Thoracic aorta (tissue), 2 donors: ENCODE measurements at places on chromosomes 7 and 10.

- no peak for DNase-seq
Observed at GRCh38 chr10:14623931-14624330, 150.8 kb downstream of the FAM107B start.

DNA sequence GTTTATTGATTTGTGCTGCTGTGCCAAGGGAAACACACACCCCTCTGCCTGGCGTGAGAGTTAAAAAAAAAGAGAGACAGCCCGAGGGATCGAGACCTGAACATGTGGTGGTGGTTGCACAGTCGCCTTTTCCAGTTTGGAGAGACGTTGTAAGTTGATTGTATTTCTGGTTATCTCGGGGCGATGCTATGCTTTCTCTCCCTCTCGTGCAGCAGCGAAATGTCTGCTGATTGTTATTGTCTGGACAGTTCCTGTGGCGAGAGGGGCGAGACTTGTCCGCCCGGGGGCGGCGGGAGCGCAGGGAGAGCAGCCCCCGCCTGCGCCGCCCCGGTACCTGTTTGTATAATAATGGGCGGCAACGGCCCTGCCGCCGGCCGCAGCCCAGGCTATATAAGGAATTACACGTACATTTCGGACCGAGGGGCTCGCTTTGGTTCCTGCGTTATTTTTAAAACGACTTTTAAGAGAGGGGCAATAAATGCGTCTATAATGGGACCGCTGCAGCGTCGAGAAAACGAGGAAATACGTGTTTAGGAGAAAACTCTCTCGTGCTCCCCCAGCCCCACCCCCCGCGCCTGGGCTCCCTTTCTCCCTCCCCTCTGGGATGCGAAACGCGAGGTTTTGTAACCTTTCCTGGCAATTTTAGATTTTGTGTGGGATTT lies 1.7 kb downstream of the ZEB1 start:
- no peak for DNase-seq

DNA sequence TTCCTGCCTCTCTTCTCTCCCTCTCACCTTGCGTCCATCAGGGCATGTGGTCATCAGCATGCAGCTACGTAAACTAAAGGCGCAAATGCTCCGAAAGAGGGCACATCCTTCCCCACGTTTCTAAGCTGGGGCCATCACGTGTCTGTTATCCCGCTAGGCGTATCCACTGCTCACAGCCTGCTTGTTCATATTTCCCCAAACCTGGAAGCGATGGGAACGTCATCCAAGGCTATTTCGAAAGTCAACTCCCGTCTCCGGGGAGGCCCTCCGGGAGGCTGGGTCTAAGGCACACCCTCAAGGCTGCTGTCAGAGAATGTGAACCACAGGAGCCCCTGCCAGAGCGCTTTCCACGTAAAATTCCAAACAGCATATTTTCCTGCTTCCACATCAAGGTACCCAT lies 199.2 kb downstream of the DIP2C start:
- no peak for DNase-seq

- no peak for DNase-seq
Observed at GRCh38 chr10:8272794-8273425, 218.4 kb downstream of the GATA3 start.

- no peak for DNase-seq
Observed at GRCh38 chr10:1465993-1466764, 271.1 kb downstream of the ADARB2 start.

DNA sequence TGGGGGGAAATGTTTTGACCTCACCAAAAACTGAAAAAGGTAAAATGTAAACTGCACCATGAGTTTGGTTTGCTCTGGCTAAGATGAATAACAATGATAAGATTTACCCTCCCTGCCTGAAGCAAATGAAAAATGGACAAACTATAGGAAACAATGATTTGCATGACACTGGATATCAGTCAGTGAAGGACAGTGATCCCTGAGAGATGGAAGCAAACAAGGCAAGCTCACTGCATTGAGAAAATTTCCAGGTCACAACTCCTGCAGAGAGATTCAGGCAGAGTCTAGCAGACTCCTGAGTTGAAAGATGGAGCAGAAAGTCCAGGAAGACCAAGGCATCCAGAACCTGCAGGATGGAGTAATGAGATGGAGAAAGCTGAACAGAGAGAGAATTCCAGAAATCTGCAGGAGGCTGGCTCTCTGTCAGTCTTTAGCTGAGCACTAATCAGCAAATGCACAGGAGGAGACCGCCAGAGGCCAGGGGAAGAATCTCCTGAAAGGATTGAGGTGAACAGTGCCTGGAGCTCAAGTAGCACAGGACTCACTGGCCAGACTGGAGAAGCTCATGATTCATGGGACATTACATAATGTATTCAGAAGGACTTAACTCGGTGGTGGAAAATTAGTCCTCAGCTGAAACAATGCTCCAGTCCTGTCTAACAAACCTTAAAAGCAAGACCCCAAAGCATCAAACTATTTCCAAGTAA lies 51.2 kb upstream of the PALS2 start:
- DNase-seq, result no peak

DNA sequence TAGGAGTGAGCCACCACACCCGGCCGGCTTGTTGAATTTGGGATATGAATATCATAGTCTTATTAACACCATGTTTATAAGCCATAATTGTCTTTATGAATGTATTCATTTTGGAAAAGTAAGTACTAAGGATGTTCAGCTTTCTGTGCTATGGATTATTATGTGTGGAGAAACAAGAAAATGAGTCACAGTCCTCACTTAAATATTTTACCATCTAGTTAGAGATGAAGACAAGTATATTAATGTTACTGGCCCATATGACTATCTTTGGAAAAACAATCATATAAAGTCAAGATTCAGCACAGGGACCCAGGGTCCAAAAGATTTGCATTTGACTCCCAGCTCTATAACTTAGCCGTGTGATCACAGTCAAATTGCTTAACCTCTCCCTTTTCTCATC lies 9.8 kb upstream of the TOMM7 start:
- DNase-seq, result no peak

- DNase-seq, result no peak
Observed at GRCh38 chr10:29761916-29762315, 127.1 kb upstream of the SVIL start.

GRCh38 chr7:153640586-153640985 lies 411.6 kb upstream of the DPP6 start:
- no peak for DNase-seq

DNA sequence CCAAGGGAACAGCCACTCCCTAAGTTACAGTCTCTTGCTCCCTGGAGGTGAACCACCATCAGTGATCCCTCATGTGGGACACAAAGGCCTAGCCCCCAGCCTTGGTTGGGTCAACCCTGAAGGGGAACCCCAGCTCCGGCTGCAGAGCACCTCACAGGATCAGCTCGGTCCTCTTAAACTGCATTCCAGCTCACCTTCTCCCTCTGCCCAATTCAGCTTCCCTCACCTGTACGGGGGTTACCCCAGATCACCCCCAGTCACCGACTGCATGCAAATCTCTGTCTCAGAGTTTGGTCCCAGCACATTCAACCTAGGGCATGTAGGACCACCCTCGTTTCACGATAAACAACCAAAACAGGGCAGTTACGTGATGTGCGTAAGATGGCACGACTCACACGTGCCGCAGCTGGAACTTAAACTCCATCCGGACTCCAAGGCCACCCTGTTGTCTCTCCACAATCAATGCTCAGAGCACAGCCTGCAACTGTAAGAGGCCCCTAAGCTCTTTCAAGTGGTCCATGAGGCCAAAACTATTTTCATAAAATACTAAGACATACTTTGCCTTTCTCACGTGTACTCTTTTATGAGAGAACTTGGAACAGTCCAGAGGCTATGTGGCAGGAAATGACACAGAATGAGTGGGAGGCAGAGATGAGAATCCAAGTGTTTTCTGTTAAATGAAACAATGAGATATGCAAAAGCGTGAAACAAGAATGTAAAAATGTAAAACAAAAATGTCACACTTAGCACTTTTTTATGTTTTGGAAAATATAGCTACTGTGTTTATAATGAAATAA lies 285.2 kb downstream of the PTPRN2 start:
- no peak for DNase-seq

DNA sequence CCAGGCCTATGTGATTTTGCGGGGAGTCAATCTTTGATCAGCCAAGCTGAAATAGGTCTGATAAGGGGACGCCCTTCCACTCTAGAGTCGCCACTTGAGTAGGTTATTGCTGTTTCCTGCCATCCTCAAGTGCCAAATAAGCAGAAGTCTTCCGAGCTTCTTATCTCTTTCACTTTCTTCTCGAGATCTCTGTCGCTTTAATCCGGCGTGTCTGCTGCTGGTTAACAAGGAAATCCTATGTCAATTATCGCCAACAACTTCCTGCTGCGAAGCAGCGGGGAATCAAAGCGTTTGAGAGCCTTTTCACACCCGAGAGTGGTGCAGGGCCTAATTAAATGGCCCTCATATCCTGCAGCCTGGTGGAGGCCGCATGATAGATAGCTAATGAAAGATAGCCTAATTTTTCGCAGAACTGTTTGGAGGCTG lies 215.9 kb downstream of the RAB11FIP2 start:
- DNase-seq, result no peak

DNA sequence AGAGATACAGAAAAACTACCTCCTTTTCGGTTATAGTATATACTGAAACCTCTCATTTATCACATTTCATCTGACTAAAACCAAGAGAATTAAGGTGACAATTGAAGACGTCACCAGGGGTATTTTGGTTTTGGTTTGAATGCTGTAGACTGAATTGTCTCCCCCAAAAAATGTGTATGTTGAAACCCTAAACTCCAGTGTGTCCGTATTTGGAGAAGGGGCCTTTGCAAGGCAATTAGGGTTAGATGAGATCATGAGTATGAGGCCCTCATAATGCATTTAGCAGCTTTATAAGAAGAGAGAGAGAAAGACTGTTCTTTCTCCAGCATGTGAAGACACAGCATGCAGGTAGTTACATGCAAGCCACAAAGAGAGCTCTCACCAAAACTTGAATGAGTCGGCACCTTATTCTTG lies 59.5 kb downstream of the CACNA2D1 start:
- DNase-seq, result no peak

GRCh38 chr10:98396096-98397063 lies 18.6 kb downstream of the PYROXD2 start:
- DNase-seq, result no peak

- no peak for DNase-seq
Observed at GRCh38 chr10:72255977-72256729, 17.6 kb upstream of the DDIT4 start.

DNA sequence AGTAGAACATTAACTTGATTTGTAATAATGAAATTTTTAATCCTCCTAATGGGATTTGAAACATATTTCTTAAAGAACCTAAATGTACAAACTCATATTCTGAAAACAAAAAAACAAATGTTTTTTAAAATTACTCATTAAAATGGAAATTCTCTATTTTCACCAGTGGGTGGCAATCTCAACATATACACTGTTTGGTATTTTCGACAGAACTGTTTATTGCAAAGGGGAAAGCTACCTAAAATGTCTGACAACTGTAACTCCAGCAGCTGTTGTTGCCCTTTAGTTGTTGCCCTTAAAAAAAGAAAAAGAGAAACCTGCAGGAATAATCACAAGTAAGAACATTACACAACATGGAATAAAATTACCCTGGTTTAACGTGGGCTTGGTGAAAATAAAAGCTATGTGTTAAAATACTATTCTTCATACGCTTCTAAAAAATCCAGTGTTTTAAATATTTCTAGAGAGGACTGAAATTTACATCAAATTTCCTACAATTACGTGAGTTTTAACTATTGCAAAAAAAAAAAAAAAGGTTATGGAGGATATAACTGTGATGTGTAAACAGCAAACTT lies 54.5 kb downstream of the COL1A2 start:
- no peak for DNase-seq

DNA sequence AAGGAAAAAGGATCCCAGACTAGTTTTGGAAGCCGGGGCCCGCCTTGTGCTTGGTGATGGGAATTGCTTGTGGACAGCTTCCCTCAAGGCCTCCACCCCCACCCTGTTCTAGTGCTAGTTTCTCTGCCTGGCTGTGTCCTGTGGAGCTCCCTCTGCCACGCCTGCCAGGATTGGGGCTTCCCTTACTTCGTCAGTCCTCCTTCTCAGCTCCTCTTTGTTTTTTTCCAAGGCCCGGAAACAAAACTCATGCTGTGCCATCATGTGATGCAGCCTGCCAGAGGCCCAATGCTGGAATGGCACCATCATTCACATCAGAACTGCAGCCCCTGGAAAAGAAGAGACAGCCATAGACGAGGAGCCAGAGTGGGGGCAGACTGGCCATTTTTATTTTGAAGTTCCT lies 11.2 kb downstream of the YKT6 start:
- no peak for DNase-seq

DNA sequence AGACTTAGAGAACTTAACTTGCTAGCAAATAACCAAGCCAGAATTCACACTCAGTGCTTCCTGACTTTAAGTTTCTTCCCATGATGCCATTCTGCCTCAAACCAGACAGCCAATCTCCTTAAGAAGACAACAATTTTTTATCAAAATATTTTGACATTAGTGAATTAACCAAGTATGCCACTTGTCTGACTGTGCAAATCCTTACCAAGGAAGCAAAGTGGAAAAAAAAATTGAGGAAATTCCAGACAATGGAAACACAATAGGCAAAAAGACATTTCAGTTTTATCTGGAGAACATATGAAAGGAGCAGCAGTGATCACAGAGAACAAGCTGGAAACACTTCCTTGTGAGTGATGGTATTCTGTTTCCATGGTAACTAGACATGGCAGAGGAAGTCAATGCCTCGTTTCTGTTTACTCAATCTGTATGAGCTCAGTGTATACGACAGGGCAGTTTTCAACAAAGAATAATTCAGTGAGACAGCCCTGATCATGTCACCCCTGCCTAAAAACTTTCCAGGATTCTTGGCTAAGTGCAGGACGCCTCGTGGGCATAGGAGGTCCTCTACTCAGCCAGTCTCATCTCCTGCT lies 114.2 kb downstream of the DYNC1I1 start:
- DNase-seq, result no peak

DNA sequence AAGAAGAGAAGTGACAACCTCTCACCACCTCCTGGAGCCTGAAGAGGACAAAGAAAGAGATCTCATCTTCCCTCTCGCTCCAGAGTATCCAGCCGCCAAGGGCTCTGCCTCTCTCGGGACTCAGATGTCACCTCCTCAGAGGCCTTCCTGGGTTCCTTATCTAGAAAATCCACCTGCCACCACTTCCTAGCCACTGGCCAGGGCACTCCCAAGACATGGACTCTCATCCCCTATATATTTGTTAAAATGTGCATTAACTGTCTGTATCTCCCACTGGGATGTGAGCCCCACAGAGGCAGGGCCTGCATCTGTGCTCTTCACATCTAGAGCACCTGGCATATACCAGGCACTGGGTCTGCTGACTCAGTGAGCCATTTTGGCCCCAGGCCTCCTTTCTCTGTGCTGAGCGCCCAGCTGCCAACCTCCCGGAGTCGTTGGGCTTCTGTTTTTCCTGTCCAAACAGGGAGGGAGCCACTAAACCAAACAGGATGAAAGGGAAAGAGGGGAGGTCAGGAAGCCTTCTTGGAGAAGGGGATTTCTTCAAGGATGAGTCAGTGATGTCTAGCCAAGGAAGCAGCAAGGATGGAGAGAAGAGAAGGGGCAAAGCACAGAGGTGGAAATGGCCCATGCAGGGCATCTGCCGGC lies 58.9 kb downstream of the KCNMA1 start:
- no peak for DNase-seq

GRCh38 chr7:158976468-158976848 lies 120.1 kb downstream of the DYNC2I1 start:
- no peak for DNase-seq
